Osteocyte (in vitro differentiated cells): ENCODE measurements at places on chromosomes 6 and 20. TPM values are rescaled to one million over a fixed set of nuclear protein-coding genes. Genes with fewer than 3 reads are reported as not detected.

ADGRF1 gene
- total RNA-seq, result not detected in 2 replicates

GCNT2 gene
- total RNA-seq, result 0.19 and 0.21 TPM in 2 replicates

HLA-DPB1 gene
- total RNA-seq, result 4.7 and 5.5 TPM in 2 replicates

PHACTR1 gene
- total RNA-seq, result 1.0 and 1.6 TPM in 2 replicates

TSBP1 gene
- total RNA-seq, result not detected in 2 replicates

GRCh38 chr6:154382740-154383139 lies 26.1 kb upstream of the IPCEF1 start:
- no peak for DNase-seq

DNA sequence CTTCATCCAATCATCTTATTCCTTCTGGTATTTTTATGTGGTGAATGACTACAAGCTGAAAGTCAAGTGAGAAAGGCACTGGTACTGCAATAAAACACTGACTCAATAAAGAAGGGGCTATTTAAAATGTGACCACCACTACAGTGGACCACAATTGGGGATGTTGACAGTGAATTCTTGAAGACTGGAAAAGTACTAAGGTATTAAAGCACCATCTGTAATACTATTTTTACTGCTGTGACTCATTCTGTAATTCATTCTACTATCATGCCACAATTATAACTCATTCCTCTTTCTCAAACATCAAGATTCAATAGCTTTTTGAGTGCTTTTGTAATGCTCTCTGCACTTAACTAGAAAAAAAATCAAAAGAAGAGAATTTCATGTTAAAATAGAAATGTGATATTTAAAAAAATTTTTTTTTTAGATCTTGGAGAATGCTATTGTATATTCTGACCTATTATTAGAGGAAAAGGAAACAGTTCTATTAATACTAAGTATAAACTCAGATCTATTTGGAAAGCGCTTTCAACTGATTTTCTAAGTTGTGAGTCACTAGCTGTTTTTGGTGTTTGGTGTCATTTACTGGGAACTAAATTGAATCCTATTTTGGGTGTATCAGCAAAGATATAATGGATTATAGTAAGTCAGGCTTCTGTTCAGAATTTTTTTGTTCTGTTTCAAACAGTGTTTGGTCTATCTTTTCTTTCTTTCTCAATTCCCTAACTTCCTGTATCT lies 104.7 kb upstream of the TMEM170B start:
- DNase-seq, result no peak

DNA sequence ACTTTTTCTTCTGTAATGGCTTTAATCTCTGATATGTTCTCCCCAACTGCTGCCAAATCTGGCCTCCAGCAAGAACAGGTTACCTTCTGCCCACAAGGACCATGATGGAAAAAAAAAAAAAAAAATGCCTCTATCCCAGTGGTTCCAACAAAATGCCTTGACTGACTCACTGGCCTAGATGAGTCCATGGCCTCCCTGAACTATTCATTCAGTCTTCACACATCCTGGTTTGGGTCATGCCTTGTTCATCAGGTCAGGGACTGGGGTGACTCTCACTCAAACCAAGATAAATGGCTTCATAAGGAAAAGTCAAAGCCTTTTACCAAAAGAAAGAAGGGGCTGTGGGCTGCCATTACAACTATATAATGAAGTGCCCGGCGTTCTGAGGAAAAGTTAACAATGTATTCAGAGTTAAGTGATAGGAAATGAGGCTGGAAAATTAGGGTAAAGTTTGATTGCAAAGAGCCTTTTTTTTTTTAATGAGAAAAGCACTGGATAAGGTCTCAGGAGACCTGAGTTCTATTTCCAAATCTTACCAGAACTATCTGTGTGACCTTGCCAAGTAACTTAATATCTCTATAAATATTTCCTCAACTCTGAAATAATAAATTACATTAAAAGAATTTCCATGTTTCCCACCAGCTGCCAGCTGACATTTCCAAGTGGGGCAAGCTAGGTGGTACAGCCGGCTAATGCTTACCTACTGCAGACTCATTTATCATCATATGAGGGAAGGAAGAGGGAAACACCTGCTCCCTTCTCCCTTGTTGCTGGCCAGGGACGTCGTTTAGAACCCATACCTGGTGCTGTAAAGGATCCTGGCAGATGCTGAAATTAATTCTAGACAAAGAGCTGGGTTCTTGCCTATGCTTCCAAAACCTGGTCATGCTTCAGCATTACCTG lies 380.0 kb upstream of the MARCKS start:
- DNase-seq, result no peak

DNA sequence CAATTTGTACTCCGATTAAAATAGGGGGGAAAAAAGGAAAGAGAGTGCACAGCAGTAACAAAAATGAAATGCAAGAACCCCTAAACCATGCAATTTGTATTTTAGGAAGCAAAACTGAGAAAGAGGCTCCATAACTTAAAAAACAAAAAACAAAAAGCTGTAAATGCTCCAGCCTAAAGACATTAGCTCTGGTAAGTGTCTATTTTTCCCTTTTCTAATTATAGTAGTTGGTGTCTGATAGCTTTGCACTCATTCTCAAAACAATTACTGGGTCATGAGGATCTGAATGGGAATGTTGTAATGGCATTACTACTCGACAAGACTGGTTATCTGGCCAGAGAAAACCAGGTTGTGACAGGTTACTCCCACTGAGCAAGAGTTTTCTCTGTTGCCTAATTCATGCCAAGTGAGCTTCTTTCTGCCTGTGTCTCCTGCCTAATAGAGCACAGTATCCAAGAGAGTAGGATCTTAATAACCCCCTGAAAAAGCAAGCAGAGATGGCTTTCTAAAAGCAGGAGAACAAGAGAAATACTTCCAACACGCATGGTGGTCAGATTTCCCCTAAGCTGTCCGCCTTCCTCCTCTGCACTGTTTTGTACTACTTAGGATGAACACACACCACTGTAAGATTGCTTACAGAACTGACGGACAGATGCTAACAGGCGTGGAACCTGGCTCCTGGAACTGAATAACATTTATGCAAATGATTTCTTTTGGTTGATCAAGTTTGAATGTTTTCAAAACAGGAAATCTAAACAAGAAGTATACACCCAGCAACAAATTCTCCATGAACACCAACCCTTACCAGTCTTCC lies 86.4 kb downstream of the FKBP5 start:
- DNase-seq, result no peak

DNA sequence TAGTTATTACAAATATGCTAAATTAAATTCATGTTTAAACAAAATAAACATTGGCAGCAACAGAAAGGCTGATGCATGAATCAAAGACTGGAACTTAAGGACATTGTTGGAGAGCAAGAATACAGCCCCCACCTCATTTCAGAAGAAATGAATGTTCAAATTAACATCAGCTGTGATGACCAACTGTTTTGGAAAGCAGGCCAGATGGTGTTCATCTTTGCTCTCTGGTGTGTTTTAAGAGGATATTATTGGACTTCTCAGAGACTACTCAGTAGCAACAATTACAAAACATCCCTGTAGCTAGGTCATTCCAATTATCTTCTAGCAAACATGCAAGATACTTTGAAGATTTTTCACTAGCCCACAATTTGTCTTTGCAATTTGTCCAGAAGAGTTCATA lies 118.6 kb upstream of the DOK5 start:
- no peak for DNase-seq

- no peak for DNase-seq
Observed at GRCh38 chr20:56429941-56430340, 17.9 kb downstream of the CASS4 start.

DNA sequence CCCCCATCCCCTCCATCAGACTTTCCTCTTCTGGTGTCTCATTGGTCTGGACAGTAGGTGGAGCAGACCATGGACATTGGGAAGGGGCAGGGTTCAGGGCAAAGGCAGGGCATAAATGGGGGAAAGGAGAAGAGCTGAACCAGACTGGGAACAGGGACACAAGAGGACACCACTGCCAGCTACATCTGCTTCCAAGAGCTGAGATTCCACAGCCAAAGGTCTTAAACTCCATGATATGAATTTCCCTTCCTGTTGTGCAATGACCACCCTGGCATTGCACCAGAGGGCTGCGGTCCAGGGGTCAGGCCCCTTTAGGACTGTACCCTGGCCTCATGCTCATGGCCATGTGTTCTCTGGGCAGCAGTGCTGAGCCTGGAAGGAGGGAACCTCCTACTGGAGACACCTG lies 137.9 kb downstream of the MAFB start:
- DNase-seq, result no peak

- DNase-seq, result no peak
Observed at GRCh38 chr6:33290459-33290858, 1.1 kb downstream of the PFDN6 start.

DNA sequence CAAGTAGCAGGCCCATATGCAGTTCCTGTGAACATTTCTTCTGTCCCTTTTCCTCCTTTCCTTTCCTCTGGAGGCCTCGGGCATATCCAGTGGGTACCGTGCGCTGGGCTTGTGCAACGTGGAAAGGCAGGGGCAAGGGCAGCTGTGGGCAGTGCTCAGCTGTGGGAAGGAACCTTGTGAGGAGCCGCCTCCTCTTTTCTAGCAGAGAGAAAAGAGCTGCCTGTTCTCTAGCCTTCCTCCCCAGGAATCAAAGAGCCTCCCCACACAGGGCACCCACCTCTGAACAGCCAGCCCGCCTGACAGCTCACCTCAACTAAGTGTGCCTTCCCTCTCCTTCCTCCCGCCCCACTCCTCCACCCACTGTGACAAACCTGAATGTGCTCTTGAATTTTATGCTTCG lies 143.3 kb upstream of the HDDC2 start:
- DNase-seq, result no peak

DNA sequence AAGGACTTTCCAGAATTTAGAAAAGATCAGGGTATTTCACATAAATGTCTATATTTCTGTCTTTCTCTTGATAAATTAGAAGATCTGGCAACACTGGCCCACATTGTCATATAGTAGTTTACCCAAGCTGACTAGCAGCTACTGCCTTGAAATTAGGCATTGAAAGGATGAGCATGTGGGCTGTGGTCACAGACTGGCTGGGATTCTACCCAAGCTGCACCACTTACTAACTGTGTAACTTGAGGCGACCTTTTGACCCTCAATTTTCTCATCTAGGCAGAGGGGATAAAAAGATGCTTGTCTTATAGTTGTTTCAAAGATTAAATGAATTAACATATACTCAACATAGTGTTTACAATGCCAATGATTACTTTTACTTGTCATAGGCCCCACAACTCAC lies 152.7 kb upstream of the BMP2 start:
- no peak for DNase-seq

- no peak for DNase-seq
Observed at GRCh38 chr20:50394569-50394968, 115.6 kb upstream of the PTPN1 start.

- DNase-seq, result no peak
Observed at GRCh38 chr6:71038711-71039344, 82.0 kb upstream of the B3GAT2 start.

GRCh38 chr6:56727097-56727850 lies 84.6 kb upstream of the DST start:
- DNase-seq, result no peak

GRCh38 chr20:32343439-32343838 lies 14.7 kb upstream of the ASXL1 start:
- no peak for DNase-seq

- DNase-seq, result no peak
Observed at GRCh38 chr6:108653949-108654348, 93.2 kb downstream of the FOXO3 start.

- DNase-seq, result peak; percentile 65
Observed at GRCh38 chr20:25858495-25859425, 162.1 kb upstream of the ZNF337 start.

- DNase-seq, result no peak
Observed at GRCh38 chr6:23302514-23302913, 733.1 kb downstream of the HDGFL1 start.

DNA sequence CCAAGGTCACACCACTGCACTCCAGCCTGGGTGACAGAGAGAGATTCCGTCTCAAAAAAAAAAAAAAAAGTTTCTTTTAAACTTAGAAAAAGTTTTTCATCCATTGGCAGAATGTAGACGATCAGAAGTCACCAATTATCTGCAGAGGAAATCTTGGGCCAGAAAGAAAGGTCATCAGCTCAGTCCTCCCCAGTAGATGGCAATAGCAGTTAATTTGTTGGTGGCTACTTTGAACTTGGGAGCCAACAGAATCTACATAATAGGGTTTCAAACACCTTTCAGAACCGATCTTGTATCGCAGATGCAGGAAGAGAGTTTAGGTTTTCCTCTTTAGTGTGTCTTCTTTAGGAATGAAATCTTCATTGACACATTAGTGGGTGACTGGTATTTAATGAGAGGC lies 41.7 kb downstream of the LBP start:
- no peak for DNase-seq

DNA sequence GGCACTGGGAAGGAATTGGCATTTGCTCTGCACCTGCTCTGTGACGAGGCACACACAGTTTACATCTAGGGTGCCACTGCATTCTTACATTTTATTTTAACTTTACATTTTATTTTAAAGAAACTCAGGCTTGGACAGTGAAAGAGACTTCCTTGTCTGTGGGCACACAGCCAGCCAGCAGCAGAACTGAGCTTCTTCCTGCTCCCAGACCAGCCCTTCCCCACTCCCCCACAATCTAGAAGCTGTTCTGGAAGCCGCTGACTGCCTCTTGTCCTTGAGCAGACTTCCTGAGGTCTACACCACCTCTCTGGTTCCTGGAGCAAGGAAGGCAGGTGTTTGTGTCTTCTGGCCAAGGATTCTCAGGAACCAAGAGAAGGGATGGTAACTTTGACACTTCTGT lies 27.9 kb upstream of the CD93 start:
- no peak for DNase-seq

DNA sequence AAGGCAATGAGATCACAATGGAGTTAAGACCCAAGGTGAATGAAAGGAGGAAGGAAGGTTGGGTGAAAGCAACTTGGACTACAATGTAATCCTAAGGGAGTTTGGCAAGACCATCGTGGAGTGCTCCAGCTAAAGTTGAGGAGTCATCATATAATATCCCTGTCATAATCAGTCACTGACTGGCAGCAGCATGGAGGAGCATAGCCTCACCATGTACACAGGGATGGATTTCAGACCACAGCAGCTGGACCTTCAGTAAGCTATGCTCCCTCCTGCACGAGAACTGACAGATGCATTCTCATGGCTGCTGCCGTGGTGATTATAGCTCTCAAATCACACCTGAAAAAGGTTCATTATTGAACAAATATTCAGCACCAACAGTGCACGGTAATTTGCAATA lies 43.0 kb downstream of the GOPC start:
- no peak for DNase-seq

DNA sequence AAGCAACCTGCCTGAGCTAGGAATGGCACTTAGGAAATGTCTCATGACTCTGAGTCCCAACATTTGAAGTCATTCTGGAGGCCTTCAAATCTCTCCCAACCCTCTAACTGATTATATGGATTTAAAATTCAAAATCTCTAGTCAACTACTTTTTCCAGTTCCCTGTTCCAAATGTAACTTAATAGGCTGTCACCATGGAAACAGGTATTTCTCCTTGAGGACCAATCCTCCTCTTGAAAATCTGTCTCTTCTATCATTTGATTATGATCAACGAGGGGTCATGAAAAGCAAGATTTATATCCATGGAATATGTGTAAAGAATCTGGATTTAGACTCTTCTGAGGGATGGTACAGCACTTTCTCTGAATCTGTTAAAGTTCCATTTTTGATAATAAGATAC lies 127.3 kb upstream of the DTNBP1 start:
- DNase-seq, result no peak

GRCh38 chr6:107064579-107065065 lies 36.6 kb downstream of the MTRES1 start:
- DNase-seq, result no peak
